T-helper 2 cell treated with Interferon-gamma antibody and Interleukin-4, amounts not matched to agents 5 μg/mL and 100 μg/mL, for 36 hours (primary cell): ENCODE measurements at places on chromosomes 1 and 21.

- no peak for DNase-seq
Observed at GRCh38 chr1:206924592-206925105, 2.9 kb upstream of the FCMR start.

- DNase-seq: no peak
Observed at GRCh38 chr1:1177452-1178206, 3.9 kb downstream of the TTLL10 start.

- no peak for DNase-seq
Observed at GRCh38 chr1:111903148-111903870, 86.2 kb downstream of the KCND3 start.

GRCh38 chr1:13554798-13555197 lies 28.8 kb upstream of the PDPN start:
- no peak for DNase-seq
